Left lung (tissue), 14 donors: ENCODE measurements at places on chromosomes 2 and 18. TPM values are rescaled to one million over a fixed set of nuclear protein-coding genes. Genes with fewer than 3 reads are reported as not detected.
A peak's percentile ranks its signal among the peaks of the same experiment; 100 is the strongest.

Gene KCNJ3
- total RNA-seq: not detected

DNA sequence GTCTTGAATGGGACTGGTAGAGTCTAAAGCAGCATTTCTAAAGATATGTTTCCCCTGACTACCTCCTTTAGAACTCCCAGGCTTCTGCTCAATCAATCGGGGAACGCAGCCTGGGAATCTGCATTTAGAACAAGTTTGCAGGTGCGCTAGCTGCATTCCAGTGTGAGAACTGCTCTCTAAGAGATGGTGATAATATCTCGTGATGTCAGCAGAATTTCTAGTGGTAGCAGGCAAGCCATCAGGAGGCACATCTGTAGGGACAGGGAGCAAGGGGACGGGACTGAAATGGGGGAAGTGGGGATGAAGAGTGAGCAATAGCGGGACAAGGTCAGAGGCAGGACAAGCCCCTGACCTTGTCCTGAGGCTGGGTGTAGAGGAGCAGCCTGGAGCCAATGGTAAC is 120.3 kb upstream of the DNMT3A start:
- DNase-seq: no peak

Gene KIAA2012
- not detected for total RNA-seq

DNA sequence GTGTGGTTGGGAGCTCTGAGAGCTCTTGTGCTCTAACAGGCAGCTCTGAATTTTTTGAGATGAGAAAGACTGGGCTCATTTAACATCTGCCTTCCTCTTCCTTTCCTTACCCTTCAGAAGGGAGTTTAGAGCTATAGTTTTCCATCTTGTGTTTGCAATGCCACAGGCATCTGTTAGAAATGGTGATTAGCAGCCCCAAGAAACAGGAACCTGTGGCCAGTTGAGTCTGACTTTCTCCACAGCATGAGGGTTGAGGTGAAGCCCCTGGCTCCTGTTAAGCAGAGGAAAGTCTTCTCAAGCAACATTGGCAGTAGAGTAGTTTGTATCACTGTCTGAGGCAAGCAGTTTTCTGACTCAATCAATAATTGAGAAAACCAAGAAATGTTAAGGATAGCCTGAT is 577.4 kb downstream of the ZEB2 start:
- no peak for DNase-seq

GRCh38 chr2:240162939-240163714 is 22.7 kb upstream of the OTOS start:
- DNase-seq: no peak

DNA sequence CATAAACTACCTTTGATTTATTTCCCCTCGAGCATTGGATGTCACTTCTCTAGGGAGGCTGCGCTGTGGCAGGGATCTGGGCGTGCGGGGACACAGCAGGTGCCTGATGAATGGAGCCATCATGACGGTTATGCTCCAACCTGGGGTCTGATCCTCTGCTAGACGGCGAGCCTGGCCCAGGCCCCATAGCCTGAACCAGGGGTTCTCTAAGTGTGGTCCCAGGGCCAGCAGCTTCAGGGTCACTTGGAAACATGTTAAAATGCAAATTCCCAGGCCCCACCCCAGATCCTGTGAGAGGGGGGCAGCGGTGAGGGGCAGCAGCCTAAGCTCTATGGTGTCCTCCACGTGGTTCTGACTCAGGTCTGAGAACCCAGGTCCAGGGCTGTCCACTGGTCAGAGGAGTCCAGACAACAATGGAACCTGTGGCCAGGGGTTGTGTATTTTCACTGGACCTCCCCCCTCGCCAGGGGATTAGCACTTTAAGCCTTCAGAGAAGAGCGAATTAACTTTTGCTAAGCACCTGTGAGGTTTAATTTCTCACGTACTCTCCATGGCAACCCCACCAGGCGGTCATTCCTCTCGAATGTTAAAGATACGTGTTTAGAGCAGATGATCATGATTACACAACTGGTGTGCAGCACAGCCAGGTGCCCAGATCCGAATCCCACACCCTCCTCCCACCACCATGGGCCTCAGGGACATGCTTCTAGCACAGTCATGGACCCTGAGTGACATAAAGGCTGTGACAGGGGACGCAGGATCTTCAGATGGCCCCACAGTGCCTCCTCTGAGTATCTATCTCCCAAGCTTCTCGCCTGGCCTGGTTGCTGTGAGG is 1.6 kb upstream of the ARHGEF4 start:
- peak; percentile 49 for DNase-seq

DNA sequence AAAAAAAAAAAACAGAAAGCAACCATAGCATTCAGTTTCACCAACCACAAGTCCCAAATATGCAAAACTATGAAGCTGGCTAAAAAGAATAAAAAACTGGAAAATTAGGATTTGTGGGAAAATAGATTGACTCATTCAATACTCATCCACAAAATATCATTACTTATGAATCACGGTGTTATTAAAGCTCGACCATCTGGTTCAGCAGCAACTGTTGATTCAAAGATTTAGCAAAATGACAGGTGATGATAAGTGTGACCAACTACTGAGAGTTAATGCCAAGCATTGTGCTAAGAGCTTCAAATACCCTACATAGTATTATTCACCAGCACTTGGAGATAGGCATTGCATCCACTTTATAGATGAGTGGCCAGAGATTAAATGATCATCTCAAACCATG is 26.2 kb upstream of the XDH start:
- DNase-seq: no peak
